ENCODE measurements at places on chromosomes 16 and 17.

DNA sequence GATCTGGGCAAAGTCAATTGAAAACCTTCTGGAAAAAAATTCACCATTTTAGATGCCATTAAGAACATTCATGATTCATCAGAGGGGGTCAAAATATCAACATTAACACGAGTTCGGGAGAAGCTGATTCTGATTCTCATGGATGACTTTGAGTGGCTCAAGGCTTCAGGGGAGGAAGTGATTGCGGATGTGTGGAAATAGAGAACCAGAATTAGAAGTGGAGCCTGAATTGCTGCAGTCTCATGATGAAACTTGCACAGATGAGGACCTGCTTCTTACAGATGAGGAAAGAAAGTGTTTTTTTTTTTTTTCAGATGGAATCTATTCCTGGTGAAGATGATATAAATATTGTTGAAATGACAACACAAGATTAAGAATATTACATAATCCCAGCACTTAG is 12.9 kb downstream of the ITGAX start:
- no peak for DNase-seq

- DNase-seq: no peak
These were observed 2.2 kb downstream of the MYO19 start for GRCh38 chr17:36532435-36532975.

DNA sequence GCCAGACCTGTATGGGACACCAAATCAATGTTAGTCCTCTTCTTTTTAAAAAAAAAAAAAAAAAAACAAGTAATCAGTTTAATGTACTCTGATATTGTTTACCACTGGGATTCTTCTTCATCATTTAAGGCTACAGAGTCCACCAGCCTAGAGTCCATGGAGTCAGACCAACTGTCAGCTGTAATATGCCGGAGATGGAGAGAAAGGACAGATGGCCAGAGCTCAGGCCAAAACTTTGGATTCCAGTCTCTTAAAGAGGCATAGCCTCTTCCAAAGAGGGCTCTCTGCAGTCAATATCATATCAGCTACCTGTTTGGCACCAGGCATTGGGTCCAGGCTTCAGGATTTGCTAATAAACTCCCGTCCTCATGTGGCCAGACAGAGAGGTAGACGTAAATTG is 469.6 kb upstream of the HSBP1 start:
- no peak for DNase-seq

DNA sequence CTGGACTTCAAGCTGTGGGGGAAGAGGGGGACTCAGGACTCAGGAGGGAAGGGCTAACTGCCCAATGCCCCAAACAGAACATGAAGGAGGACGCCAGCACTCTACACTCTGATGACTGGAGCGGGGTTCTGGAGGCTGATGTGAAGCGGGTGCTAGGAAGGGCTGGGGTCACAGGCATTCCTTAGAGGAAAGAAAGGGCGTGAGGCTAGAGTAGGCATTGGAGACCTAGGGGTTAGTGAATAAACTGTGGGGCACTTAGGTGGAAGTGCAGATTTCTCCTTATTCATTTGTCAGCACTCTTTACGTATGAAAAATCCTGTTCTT is 760 bp upstream of the LMF1 start:
- no peak for DNase-seq

- DNase-seq: no peak
These were observed 90.6 kb downstream of the USP22 start for GRCh38 chr17:20952183-20952582.

GRCh38 chr16:89498839-89499238 is 8.5 kb upstream of the ANKRD11 start:
- no peak for DNase-seq

DNA sequence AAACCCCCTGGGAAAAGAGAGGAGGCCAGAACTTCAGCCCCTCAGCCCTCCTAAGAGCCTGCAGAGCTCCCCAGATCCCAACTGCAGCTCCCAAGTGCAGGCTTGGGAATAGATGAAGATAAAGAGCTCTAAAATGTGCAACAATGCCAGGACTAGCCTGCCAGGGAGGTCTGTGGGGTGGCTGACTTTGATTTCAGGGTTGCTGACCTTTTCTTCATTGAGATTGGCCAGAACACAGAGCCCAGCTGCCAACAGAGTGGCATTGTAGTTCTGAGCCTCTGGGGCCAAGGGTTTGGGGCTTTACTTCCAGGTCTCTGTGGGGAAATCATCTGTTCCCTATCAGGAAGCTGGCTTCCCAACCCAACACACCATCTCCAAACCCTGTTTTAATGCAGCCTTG is 120.6 kb downstream of the COPRS start:
- no peak for DNase-seq

DNA sequence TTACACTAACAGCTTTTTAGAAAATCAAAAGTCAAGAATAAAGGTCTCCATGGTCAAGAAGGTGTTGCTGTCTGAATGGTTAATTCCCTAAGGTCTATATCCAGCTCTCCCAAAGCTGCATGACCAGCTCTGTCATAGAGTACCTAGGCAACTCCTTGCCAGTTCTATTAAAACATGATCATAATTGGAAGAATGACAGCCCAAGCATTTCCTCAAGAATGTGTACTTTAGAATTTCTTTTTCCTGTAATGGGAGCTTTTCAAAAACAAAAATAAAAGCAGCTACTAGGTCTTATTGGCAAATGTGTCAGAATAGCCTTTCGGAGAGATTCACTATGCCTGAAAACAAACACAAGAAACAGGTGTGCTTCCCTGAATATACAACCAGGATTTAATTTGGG is 7.9 kb downstream of the SPOP start:
- no peak for DNase-seq

DNA sequence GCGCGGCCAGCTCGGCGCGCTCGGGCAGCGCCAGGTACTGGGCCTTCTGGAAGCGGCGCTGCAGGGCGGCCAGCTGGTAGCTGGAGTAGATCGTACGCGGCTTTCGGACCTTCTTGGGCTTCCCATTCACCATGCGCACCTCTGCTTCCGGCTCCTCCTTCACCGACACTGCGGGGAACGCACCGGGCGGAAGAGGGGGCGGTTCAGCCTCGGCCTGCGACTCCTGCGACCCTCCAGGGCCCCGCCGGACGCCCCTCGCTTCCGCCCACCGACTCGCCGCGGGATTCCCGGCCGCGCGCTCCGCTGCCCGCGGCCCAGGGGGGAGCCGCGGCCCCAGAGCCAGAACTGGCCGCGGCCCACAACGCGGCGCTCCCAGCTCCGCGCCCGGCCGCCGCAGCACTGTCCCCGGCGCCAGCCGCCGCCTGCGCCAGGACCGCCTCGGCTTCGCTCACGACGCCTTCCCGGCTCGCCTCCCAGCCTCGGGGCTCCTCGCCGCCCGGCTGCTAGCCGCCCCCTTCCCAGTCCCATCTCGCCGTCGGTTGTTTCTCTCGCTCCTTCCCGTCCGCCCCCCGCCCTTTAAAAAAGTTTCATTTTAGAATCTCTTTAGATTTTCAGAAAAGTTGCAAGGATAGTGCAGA is 1.5 kb downstream of the DLX3 start:
- no peak for DNase-seq

GRCh38 chr17:1515640-1516387 is 598 bp downstream of the INPP5K start:
- no peak for DNase-seq

DNA sequence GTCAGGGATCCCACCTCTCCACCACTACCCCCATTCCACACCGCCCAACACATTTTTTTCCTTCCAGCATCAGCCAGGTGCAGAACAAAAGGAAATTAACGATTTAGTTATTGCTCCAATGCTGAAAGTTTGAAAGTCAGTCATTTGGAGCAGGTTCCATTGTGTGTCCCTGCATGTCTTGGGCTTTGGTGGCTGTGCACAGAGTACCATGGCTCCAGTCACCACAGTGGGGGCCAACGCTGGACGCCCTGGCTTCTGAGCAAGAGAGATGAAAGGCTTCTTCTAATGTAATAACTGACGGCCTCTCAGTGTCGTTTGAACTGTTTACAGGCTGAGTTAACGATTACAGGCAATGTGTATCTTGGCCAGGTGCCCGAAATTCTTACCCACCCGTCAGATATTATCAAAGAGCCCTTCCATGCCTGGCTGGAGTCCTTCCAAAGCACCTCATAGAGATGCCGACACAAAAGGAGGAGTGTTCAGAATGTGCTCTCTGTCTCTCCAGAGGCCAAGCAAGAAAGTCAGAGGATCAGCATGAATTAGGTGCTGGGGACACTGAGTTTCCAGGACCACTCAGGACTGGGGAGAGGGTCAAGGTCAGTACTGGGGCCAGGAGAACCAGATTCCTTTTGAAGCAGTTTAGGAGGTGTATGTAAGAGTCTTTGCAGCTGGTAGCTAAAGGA is 25.9 kb downstream of the RNF43 start:
- DNase-seq: no peak
